Activated CD4-positive, alpha-beta T cell treated with anti-CD3 and anti-CD28 coated beads for 24 hours (primary cell): ENCODE measurements at places on chromosomes 16 and 17.

DNA sequence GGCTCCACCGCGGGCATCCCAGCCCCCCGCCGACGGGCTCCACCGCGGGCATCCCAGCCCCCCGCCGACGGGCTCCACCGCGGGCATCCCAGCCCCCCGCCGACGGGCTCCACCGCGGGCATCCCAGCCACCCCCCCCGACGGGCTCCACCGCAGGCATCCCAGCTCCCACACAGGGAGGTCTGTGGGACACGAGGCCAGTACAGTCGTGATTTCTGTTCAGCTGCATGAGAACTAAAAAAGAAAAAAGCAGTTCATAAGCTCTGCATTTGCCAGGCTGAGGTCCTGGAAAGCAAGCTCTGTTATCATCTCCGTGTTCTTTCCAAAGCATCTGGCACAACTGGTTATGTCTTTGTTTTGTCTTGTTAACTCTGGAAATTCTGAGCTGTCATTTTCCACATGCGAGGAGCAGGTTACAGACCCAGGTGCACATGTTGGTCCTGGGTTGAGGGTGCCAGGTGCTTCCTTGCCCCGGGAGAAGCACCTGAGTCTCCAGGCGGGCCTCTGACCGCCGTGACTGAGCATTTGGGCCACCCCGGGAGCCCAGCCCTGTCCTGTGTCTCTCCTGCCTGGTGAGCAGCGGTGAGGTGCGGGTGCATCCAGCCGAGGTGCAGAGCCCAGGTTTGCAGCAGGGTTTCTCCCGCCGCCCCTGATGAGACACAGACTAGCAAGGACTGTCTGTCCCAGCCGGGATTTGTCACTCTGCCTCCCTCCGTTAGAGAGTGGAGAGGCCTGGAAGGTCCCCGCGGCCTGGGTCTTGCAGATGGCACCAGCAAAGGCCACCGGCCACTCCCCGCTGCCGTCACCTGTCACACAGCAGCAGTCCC lies 9.9 kb upstream of the WFIKKN1 start:
- no peak for DNase-seq

DNA sequence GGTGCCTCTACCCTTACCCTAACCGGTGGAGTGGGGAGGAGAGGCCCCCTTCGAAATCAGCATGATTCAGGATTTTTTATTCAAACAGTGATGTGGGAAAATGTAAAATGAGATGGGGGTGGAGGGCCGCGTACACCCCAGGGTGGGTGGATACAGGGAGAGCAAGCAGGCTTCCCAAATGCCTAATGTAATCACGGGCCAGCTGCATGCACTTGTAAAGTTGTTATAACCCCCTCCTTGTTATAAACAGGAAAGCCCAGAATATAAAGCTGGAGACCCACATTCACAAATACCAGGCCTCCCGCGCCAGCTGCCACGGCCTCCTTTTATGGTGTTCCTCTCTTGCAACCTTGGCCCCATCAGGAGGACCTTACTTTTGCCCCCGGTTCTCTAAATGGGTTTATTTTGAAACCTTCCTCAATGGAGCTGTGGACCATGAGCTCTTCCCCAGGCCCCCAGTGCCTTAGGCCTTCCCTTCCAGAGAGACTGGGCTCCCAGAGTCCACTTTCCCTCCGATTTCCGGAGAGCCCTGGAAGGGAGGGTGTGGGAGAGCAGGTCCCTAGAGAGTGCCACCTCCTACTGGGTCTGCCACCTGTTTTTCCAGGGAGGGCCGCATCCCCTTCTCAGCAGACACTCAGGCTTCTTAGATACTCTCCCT lies 906 bp upstream of the FOXL1 start:
- DNase-seq, result no peak

DNA sequence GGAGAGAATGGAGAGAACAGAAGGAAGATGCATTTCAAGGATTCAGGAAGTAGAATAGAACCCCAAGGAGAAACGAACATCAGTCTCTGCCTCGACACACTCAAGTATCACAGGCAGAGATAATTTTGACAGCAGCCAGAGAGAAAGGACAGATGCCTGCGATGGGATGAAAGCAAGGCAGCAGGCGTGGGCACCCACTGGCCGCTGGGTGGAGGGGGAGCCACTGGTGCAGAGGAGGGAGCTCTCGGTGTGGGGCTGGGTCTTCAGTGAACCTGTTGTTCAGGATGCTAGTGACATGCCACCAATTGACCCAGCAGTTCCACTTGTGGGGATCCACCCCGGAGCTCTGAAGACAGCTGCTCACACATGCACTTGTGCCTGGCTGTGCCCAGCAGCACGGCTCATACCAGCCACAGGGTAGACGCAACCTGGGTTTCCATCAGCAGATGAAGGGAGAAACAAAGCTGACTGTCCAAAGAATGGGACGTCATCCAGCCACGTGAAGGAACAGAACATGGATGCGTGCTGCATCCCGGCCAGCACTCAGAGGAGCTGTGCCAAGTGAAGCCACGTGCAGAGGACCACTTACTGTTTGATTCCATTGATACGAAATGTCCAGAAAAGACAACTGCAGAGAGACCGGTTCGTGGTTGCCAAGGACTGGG lies 127.0 kb downstream of the BANP start:
- no peak for DNase-seq

- no peak for DNase-seq
These were observed 348 bp upstream of the FTSJ3 start for GRCh38 chr17:63827801-63828221.

DNA sequence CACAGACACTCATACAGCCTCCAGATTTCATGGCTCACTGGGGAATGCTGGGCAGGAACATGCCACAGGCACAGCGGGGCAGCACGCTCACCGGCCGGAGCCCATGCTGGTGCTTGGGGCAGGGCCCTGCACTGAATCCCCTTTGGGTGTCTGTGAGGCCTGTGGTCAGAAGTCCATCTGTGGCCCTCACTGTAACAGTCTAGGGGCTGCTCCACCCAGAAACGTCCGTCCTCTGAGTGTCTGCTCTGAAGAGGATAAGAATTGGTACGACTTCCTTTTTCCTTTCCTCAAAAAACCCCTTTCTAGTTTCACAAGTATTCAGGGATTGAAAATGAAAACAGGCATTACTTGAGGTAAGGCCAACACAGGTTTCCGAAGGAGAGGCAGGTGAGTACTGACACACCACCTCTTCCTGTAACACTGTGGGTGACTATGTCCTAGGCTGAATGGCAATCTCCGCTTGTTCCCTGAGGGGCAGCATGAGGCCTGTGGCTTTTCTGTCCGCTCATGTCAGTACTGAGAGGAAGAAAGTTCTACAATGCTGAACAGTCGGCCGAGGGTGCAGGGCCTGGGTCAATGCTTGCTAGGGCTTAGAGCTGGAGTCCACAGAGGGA lies 42.5 kb downstream of the TMEM11 start:
- DNase-seq, result no peak

GRCh38 chr16:30458561-30459394 lies 13.1 kb upstream of the SEPHS2 start:
- peak; percentile 77 for DNase-seq

GRCh38 chr17:5373112-5373511 lies 46.4 kb downstream of the NUP88 start:
- DNase-seq, result no peak

DNA sequence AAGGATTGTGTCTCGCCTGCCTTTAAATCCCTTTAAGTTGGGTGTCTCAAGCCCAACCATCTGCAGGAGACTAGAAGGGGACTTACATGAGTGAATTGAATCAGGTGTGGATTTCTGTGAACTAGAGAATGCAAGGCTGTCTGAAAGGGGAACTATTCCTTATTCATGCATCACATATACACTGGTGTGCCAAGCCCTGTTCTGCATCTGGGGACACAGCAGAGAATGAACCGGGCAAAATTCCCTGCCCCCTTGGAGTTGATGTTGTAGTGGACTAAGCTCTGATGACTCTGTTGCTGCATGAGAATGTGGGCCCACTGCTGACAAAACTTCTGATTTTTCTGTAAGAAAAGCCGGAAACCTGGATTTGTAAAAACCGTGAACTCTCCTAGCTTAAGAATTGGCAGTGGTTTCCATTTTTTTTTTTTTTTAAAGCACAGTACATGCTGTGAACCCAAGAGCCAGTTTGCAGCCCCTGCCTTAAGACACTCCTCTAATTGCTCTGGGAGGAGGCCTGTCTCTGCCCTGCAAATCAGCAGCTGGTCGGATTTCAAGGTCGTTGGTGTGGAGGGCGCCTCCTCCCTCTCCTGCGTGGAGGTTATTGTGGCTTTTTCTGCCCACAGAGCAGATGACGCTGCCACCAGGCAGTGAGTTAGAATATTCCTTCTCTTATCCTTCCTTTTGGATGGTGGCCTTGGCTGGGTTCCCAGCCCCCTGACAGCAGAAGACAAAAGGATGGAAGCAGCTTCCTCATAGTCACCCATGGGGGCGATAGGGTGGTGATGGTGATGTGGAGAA lies 131.0 kb downstream of the PRKCB start:
- no peak for DNase-seq

GRCh38 chr16:70331588-70332358 lies 14.9 kb upstream of the DDX19A start:
- no peak for DNase-seq

DNA sequence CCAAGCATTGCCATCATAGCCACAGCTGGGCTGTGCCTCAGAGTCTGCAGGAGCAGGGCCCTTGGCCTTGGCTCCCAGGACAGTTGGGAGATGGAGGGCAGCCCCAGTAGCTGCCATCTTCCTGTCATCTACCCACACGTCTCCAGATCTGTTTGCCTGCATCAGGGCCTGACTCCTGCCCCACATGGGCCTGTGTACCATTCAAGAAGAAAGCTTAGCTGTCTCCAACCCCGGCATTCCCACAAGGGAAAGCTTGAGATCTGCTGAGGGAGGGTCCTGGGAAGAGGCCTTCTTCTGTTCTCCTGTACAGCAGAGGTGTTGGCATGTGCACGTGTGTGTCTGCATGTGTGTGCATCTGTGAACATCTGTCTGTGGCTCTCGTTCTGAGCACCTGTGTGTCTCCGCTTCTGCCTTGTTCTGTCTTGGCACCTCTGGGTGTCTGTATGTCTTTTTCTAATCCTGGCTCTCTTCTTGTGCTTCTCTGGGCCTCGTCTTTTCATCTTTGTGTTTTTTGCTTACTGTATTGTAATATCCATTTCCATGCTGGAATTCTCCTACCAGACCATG lies 122.2 kb downstream of the MRM1 start:
- no peak for DNase-seq

- no peak for DNase-seq
These were observed 31.9 kb upstream of the ANKFN1 start for GRCh38 chr17:56121191-56122051.

GRCh38 chr16:50195276-50195675 lies 42.2 kb downstream of the TENT4B start:
- DNase-seq, result no peak

GRCh38 chr17:61330174-61331150 lies 69.2 kb upstream of the TBX2 start:
- no peak for DNase-seq

GRCh38 chr16:9114112-9114511 lies 22.7 kb downstream of the HAPSTR1 start:
- DNase-seq, result no peak

DNA sequence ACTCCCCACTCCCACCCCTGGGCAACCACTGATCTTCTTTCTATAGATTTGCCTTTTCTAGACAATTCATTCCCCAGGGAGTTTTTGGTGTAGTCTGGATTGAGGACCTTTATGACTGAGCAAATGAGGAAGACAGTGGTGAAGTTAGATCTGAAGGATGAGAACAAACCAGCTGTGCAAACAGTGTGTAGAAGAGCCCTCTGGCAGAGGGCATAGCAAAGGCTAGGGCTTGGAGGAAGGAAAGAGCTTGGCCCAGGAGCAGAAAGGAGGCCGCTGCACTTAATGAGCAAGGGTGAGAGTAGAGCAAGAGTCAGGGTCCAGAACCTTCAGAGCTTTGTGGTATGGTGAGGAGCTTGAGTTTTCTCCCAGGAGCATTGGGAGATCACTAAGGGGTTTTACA lies 352.7 kb downstream of the CA10 start:
- DNase-seq, result no peak

DNA sequence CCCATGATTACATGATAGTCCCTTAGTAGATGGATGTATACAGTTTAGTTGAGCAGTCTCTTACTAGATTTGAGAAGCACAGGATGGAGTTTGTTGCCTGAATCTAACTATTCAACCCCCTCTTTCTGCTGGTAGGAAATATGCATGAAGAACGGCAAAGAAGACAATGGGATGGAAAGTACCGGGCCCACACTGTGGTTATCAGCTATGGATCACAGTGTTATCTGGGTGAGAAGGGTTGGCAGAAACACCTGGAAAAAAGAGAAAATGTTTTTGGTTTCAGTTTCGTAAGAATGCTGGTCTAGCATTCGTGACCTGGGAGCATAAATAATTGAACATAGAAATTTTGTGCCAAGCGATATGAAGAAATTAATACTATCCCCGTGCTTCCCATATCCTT lies 53.1 kb downstream of the ANKFN1 start:
- no peak for DNase-seq

DNA sequence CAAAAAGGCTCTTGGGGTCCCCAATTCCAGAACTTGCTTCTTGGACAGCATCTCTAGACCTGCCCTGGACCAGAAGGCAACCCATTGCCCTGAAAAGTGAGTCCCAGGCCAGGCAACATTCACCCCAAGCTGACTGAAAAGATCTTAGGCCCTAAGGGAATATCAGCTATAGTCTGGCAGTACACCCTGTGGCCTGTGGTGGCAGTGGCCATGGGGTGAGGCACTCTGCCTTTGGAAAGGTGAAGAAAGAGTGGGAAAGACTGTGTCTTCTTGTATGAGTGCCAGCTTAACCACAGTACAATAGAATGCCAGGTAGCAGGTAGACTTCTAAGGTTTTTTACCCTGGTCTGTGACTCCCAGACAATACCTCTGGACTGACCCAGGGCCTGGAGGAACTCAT lies 564.5 kb downstream of the CDH8 start:
- DNase-seq, result no peak

GRCh38 chr16:57405097-57405496 lies 530 bp downstream of the CCL17 start:
- no peak for DNase-seq
